RPMI7951 (cell line): ENCODE measurements at places on chromosomes 5 and 9. TPM values are rescaled to one million over a fixed set of nuclear protein-coding genes. Genes with fewer than 3 reads are reported as not detected.
A peak's percentile ranks its signal among the peaks of the same experiment; 100 is the strongest.

DNA sequence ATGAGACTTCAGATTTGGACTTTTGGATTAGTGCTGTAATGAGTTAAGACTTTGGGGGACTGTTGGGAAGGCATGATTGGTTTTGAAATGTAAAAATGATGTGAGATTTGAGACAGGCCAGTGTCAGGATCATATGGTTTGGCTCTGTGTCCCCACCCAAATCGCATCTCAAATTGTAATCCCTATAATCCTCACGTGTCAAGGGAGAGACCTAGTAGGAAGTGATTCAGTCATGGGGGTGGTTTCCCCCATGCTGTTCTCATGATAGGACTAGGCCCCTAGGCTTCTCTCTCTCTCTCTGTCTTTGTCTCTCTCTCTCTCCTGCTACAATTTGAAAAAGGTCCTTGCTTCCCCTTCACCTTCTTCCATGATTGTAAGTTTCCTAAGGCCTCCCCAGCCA, 473.3 kb upstream of the CD180 start:
- DNase-seq: no peak

Gene C9orf43
- total RNA-seq: 0.12 and 0.49 TPM in 2 replicates

Gene ELAVL2
- total RNA-seq: 0.98 and 1.1 TPM in 2 replicates

- DNase-seq: no peak
Observed at GRCh38 chr5:76547891-76548524, 75.2 kb downstream of the F2RL2 start.

- DNase-seq: no peak
Observed at GRCh38 chr5:135596157-135596763, 17.5 kb upstream of the CXCL14 start.

GRCh38 chr9:111176511-111176910, 138.2 kb upstream of the LPAR1 start:
- no peak for DNase-seq

GRCh38 chr5:173715607-173716006, 99.2 kb upstream of the BOD1 start:
- no peak for DNase-seq

Gene DOCK8
- total RNA-seq: not detected in 2 replicates

Gene FBN2
- total RNA-seq: 0.59 and 0.72 TPM in 2 replicates

- no peak for DNase-seq
Observed at GRCh38 chr5:66363097-66363496, 219.0 kb downstream of the SREK1 start.

Gene C9orf50
- total RNA-seq: not detected in 2 replicates

Gene PCDHGA8
- 1.6 and 1.9 TPM in 2 replicates for total RNA-seq

DNA sequence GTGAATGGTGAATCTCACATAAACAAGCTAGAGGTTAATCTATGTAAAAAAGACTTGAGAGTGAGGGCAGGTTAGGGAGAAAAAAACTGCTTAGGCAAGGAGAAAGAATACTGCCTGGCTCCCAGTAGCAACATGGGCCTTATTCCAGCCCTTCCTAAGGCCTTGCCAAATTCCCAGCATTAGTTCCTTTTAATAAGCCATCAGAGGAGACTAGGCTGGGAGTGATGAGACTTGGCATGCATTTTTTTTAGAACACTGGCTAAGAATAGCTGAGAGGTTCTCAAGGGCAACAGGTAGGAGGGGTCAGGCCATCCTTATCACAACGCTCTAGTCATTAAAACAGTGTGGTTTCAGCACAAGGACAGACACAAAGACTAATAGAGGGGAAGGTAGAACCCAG, 20.9 kb upstream of the ZBTB43 start:
- DNase-seq: no peak

Gene FOXI1
- total RNA-seq: not detected in 2 replicates

Gene LAMC3
- total RNA-seq: 0.20 TPM in 1 of 2 replicates, not detected in the other

Gene INSL6
- total RNA-seq: not detected in 2 replicates

DNA sequence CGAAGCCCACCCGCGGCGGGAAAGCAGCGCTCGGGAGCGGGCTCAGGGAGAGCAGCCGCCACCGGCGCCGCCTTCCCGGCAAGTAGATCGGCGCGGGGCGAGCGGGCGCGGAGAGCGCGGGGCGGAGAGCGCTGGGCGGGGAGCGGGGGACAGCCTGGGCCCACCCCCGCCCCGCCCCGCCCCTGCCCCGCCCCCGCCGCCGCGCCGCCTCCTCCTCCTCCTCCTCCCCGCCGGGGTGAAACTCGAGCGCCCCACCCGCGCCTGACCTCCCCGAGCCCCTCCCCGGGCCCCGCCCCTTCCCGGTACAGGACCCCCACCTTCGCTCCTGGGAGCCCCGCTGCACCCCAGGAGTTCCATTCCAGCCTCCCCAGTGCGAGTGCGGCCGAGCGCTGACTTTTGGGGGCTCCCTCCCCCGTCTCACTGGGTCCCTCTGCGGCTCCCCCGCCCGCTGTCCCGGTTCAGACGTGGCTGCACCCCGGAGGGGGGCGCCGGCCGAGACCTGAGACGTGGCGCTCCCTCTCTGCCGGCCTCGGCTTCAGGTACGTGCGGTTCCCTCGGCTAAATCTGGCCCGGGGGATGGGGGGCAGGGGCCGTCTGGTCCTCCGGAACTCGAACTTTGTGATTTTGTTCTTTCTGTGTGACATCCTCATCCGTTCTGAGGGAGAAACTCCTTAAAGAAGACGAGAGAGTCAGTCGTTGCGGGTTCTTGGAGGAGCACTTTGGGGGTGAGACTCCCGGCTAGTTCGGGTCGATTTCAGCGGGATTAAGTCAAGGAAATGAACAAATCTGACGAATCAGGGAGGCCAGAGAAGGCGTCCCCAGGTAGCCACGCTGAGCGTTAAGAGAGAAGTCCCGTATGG, at the start of gene SEMA5A:
SEMA5A (minus strand) TSS at position 84 of the 860 bp plus-strand sequence. CDS start 166,129 bp downstream, outside the sequence.
- DNase-seq: peak; percentile 70

Gene SLC46A2
- total RNA-seq: not detected in 2 replicates

DNA sequence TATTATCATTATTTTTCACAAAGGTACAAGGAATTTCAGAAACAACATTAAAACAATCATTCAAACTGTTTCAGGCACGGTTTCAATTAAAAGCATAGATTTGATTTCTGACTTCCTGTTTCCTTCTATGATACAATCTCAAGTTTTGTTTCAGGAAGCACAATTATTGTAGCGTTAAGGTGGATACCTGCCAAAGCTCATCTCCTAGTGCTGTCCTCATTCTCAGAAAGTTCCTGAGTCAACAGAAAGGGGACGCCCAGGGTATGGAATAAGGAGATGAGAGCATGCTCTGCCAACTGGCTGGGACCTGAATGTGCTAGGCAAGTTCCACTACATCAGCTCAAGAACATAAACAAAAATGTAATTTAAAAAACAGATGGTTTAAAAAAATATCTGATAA, 2.0 kb upstream of the TRIM14 start:
- peak; percentile 8 for DNase-seq

DNA sequence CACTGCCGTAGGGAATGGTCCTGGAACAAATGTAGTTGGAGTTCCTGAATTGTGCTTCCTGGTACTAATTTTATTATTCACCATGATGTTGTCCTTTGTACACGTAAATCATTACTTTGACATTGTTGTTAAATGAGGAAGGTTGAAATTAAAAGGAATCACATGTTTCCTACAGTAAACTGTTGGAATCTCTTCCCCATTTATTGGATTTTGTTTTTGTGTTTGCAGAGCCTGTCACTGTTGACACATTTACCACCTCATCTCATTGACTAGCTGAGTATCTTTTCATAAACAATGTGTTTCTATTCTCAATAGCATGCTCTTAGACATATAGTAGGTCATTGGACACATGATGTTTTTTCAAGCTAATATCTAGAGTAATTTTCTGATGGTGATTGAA, 1012.5 kb downstream of the NR2F1-AS1 start:
- DNase-seq: no peak

- peak; percentile 69 for DNase-seq
Observed at GRCh38 chr5:139655727-139656271, 7.7 kb downstream of the CXXC5 start.

GRCh38 chr9:1440256-1440655, 390.1 kb downstream of the DMRT2 start:
- DNase-seq: no peak

DNA sequence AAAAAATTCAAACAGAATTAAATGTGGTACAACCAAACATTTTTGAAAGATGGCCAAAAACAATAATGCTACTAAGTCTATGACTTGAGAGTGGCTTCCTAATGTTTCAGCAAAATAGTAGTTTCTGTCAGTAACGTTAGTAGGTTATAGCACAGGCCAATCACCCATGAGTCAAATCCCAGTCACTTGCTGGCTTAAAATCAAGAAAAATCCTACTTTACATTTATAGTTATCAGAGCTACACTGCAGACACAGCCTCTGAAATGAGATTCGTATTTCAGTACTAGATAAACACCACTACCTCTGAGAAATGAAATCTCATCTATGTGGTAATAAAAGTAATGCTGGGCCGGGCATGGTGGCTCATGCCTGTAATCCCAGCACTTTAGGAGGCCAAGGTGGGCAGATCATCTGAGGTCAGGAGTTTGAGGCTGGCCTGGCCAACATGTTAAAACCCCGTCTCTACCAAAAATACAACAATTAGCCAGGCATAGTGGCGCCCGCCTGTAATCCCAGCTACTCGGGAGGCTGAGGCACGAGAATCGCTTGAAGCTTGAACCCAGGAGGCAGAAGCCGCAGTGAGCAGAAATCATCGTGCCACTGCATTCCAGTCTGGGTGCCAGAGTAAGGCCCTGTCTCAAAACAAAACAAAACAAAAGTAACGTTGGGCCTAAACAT, 6.1 kb downstream of the ZDHHC21 start:
- DNase-seq: peak; percentile 36

GRCh38 chr5:140345919-140346347, 470 bp downstream of the HBEGF start:
- DNase-seq: peak; percentile 54

GRCh38 chr5:150542933-150543445, 35.1 kb downstream of the NDST1 start:
- peak; percentile 11 for DNase-seq

Gene CDH10
- total RNA-seq: not detected in 2 replicates

DNA sequence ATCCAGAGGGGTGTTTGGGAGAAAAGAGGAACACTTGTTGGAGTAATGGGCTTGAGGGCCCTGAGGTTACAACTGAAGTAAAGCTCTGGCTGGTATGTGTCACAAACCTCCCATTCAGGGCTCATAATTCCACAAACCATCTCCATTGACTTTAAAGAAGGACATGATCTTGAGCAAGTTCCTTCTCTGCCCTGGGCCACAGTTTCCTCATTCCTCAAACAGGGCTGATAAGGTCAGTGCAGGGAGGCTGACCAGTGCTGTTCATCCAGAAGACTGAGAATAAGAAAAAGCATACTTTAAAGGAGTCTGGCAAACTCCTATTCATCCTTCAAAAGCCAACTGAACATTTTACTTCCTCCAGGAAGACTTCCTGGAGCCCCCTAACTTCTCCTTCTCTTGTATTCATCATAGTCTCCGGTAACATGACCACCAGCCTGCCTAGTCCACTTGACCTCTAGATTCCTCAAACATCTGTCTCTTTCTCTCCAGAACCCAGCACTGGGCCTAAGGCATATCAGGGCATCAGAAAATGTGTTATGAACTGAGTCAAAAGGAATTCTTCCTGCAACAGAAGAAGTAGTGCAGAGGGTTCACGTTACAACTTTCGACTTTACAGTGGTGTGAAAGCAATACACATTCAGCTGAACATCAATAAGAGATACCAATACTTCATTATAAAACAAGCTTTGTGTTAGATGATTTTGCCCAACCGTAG, 20.7 kb upstream of the PTPN3 start:
- no peak for DNase-seq

DNA sequence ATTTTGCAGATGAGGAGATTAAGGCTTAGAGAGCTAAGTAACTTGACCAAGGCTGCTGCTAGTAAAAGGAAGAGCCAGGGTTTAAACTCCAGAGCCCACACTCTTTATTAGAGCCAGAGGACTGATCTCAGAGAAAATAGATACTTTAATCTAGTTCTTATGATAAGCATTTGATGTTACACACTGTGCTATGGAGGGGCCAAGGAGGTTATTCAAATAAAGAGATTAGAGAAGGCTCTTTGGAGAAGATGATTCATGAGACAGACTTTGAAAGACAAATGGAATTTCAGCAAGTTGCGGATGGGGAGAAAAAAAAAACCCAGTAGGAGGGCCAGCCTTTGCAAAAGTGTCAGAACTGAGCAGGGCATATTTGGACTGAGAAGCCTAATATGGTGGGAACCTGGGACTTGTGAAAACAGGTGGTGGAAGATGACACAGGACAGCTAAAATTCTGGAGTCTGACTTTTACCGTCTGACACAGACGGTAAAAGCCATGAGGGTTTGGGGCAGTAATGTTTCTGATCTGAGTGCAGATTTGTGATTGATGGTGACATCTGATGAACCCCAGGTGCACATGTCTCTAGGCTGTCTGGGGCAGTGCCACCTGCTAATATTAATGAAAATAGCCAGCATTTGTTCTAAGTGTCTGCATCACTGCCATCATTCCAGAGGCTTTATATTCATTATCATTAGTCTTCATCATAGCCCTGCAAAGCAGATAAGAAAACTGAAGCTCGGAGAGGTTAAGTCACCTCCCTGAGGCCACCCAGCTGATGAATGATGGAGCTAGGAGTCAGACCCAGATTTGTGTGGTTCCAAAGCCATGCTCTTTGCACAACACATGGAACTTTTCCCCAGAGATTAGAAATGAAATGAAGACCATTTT, 65.3 kb upstream of the CXCL14 start:
- no peak for DNase-seq

Gene PCDHGA1
- total RNA-seq: 3.3 and 3.7 TPM in 2 replicates

- DNase-seq: no peak
Observed at GRCh38 chr9:93112864-93113389, 16.9 kb downstream of the CARD19 start.

GRCh38 chr9:83508067-83508466, 30.1 kb downstream of the FRMD3 start:
- no peak for DNase-seq

DNA sequence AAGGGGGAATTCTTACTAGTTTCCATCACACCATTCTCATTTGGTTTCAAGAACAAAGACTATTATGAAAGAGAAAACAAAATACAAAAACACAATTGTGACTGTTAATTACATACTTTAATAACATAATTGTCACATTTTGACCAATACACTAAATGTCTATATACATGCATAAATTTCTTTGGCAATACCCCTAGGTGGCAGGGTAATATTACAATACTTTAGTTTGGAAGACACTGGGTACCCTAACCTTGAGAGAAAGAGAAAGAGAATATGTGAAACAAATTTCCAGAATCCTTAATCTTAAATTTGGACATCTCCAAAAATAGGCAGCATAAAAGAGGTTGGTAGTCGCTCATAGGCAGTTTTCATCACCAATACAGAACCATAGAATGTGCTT, 619.6 kb upstream of the ADAMTS16 start:
- DNase-seq: no peak

- peak; percentile 27 for DNase-seq
Observed at GRCh38 chr5:158875272-158875679, 224.4 kb downstream of the EBF1 start.

Gene AGXT2
- total RNA-seq: not detected in 2 replicates

GRCh38 chr9:6581253-6581652, 64.3 kb downstream of the GLDC start:
- no peak for DNase-seq

DNA sequence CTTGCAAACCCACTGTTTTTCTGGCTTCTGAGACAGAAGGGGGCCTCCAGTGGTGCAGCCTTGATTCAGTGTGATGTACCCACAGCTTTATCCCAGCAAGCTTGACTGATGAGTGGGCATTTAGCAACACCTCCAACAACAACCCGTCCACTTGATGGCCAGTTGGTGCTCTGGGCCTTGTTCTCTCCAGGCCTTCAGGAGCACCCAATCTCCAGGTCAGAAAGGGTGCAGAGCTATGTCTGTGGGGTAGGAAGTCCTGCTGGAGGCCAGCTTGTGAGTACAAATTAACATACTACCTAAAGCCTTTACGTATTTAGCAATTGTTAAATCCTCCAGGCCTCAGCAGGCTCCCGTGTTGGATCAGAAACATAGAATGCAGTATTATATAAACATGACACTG, 10.1 kb upstream of the TRIM52 start:
- DNase-seq: no peak
